ENCODE measurements at places on chromosomes 13 and 19. TPM values are rescaled to one million over a fixed set of nuclear protein-coding genes. Genes with fewer than 3 reads are reported as not detected.

- DNase-seq: no peak
Observed at GRCh38 chr13:38647312-38647711, 39.6 kb upstream of the FREM2 start.

- peak; percentile 67 for DNase-seq
Observed at GRCh38 chr19:2060884-2061494, 9.9 kb upstream of the MKNK2 start.

- no peak for DNase-seq
Observed at GRCh38 chr19:6103894-6104293, 6.4 kb downstream of the RFX2 start.

GRCh38 chr19:35034588-35035382 lies 4.5 kb downstream of the SCN1B start:
- peak; percentile 61 for DNase-seq

GRCh38 chr19:31578326-31578725 lies 229.1 kb upstream of the TSHZ3 start:
- no peak for DNase-seq

DNA sequence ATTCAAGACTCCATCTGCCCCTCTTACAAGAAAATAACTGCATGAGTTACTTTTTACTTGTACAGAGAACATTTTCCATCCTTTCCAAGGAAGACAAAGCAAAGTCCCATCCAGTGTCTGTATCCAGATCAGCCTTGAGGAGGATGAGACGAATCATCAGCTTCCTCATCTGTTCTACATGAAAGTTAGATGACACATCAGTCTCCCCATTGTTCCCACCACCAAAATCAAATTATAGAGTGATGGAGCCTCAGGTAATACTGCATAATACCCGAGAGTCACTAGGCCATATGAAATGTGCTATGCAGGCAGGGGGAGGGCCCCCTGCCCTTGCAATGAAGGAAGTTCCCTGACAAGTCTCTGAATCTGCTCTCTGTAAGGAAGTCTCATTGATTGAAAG lies 1244.6 kb upstream of the SLC10A2 start:
- no peak for DNase-seq

- DNase-seq: no peak
Observed at GRCh38 chr13:21898459-21898858, 227.6 kb downstream of the FGF9 start.

DNA sequence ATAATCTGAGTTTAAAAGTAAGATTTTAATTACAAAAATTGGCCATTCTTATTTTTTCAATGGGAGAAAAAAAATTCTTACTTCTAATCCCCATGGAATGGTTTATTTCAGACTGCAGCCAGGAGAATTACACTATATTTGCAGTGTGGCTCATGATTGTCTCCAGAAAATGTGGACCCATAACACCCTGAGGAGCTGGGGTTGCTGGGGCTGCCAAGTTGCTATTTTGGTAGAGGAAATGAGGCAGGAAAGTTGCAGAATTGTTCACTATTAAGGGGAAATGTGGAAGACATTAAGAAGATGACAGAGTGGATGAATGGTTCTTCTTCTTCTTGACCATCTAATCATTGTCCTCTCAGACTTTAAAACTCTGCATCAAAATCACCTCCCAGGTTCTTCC lies 4.6 kb upstream of the SCEL start:
- no peak for DNase-seq

- DNase-seq: no peak
Observed at GRCh38 chr13:23500849-23501248, 67.3 kb upstream of the SACS start.

DNA sequence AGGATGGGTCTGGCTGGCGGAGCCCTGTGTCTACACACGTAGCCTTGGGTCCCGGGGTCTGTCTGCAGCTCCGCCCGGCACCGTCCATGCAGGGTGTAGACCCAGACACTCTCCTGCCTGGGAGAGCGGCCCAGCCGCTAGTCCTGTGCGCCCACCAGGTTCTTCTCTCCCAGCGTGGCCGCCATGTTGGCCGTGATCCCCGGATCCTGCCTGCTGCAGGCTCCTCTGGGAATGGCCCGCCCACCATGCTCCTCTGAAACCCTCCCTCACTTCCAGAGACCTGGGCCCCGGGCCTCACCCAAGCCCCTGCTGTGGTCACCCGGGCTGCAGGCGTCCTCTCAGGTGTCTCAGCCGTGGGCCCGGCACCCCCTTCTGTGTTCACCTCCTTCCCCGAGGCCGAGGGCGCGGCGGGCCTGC lies 57.7 kb upstream of the MCF2L start:
- DNase-seq: no peak

DNA sequence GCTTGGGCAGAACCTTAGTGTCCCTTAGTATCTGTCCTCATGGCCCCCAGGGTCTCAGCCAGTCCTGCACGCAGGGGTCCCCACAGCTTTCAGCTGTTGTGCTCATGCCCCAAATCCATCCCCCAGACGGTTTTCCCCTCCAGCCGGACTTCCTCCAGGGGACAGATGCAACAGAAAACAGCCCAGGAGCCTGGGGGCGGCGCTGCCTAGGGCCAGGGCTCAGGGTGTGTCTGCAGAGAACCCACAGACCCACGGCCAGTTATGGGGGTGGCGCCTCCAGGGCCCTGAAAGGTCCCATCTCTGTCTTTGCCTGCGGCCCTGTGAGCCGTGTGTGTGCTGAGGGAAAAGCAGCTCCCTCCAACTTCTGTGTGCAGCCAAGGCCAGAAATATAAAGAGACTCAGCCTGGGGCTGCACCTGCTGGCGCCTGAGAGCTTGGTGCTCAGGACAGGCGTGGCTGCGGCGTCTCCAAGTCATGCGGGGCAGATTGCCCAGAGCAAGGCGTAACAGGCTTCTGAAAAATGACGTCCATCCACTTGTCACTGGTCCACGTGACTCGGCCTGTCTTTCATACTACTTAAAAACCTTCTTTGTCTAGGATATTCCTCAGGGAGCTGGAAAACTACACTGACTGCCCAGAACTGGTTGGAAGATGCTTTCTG lies 22.1 kb upstream of the F7 start:
- peak; percentile 88 for DNase-seq

GRCh38 chr13:50167224-50167947 lies 152.1 kb downstream of the KCNRG start:
- no peak for DNase-seq

DNA sequence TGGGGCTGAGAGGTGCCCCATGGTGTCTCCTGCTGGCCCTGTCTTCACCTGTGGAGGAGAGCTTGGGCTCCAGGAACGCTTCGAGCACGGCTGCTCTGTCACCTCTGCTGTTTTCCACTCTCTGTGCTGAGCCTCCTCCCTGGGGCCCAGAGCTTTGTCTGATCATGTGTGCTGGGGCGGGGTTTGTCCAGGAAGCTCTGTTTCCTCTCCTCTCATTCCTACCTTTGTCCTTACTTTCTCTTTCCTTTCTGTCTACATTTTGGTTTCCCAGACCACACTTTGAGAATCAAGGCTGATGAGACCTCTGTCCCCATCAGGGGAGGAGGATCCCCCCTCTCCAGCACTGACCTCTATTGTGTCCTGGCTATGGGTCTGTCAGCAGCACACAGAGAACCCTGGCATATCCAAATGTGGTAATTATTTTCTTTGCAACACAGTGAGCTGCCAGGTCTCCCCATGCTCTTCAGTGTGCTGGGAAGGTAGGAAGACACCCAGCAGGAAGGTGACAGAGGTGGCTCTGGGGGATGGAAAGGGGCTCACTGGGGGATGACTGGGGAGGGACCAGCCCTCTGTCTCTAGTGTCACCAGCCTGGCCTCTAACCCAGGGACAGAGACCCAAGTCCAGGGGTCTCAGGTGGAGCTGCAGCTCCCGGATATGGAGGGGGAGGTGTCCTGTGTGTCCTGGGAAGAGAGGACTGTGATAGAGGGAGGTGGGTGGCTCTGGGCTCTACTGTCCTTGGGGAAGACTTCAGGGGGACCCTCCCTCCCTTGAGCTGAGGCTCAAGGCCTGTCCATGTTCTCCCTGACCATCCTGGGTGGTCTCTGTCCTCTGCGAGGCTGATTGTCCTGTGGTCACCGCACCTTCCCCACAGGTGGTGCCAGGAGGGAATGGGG lies at the start of gene CEACAM1:
Gene CEACAM1 (minus strand): TSS at position 128 of the 894 bp plus-strand sequence. CDS start 107 bp downstream, at position 21.
- no peak for DNase-seq

DNA sequence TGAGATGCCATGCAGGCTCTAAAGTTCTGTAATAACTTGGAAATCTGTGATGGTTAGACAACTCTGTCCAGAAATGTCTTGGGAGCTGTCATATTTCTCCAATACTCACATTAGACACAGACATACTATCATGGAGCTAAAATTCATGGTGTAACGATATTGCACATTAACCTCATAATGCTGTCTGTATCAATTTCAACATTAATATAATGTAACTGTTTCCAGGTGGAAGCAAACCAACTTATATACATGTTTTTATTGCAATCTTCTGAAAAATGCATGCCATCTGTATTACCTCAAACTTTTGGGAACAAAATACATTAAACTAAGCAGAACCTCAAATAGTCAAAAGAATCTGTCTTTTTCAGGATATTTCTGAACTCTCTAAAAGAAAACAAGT lies 14.7 kb upstream of the SPART start:
- DNase-seq: no peak

GRCh38 chr13:30618186-30618929 lies 638 bp downstream of the USPL1 start:
- no peak for DNase-seq

DNA sequence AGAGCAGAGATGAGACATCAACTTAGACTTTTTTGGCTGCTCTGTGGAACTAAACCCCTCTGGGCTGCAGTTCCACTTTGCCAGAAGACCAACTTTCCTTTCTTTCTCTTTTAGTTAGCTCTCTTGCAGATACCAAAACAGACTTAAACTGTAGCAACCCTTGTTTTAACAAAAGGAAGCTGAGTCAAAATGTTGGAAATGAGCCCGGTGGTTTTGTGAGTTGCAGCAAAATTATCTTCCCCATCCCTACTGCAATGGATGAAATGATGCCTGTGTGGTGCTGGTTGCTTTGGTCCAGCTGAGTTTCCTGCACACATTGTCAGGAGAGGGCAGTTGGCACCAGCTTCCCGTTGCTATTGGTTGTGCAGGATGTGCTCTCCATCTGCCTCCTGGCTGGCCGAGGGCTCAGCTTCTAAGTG lies 115.3 kb downstream of the LRCH1 start:
- DNase-seq: peak; percentile 93

DNASE2 gene
- 68.4 TPM for total RNA-seq

ABHD8 gene
- 60.6 TPM for total RNA-seq

ZNF844 gene
- 1.2 TPM for total RNA-seq

CLEC17A gene
- not detected for total RNA-seq

SPTBN4 gene
- total RNA-seq: 4.5 TPM
